NCI-H510A treated with DMSO at 0.1 percent for 48 hours (cell line): ENCODE measurements at places on chromosomes 5 and 9.

- DNase-seq: peak; percentile 87
Observed at GRCh38 chr5:90558344-90559192, at the start of gene ADGRV1. Gene ADGRV1 (plus strand): TSS chr5:90558797. CDS start chr5:90558896, 99 bp downstream.

GRCh38 chr9:38437193-38437823 lies 13.1 kb upstream of the IGFBPL1 start:
- no peak for DNase-seq

DNA sequence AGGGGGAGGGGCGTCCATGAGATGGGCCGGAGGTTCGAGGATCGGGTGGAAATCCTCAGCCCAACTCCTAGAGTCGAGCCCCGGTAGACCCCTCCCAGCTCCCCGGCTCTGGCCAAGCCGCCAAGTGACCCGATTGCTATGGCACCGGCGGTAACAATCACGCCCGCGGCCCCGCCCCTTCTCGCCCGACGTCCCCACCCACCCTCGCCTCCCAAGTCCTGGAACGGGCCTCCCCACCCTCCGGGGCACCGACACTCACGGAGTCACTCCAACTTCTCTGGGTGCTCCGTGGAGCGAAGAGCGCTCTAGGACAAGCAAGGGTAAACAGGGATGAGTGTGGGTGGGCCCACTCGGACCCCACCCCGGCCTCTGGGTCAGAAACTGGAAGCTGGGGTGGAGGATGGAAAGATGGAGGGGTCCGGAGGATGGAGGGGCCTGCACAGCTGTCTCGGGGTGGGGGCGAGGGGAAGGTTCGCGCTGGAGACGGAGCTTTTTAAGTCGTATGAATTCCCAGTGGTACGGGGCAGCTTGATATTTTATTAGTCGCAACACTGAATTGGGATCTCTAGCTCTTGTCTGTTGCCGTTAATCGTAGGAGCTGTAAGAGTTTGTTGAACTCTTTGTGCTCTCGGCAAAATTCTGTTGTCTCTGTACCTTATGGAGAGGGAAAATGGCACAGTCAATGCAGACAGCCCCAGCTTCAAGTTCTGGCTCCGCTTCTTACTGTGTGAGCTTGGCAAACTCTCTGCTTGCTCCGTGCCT lies at the start of gene SPACA9:
Gene SPACA9, plus strand, starts transcription at position 204 of the 762 bp plus-strand sequence. CDS start 5,050 bp downstream, outside the sequence.
- DNase-seq: peak; percentile 22

GRCh38 chr5:7728076-7728475 lies 122.9 kb downstream of the CFAP90 start:
- peak; percentile 42 for DNase-seq

DNA sequence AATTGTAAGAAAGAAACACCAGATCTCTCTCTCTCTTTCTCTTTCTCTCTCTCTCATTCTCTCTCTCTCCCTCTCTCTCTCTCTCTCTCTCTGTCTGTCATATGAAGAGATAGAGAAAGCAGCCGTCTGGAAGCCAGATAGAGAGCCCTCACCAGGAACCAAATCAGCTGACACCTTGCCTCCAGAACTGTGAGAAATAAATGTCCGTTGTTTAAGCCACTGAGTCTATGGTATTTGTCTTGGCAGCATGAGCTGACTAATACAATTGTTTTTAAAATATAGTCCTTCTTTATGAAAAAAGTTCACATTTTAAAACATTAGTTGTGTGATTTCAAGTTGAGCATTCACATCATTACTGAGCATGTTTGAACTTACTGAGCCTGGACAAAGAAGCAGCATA lies 275.6 kb downstream of the CETN3 start:
- DNase-seq: no peak

GRCh38 chr5:160039810-160040470 lies 31.0 kb downstream of the TTC1 start:
- no peak for DNase-seq

GRCh38 chr9:35726931-35727330 lies 5.1 kb downstream of the TLN1 start:
- DNase-seq: no peak

DNA sequence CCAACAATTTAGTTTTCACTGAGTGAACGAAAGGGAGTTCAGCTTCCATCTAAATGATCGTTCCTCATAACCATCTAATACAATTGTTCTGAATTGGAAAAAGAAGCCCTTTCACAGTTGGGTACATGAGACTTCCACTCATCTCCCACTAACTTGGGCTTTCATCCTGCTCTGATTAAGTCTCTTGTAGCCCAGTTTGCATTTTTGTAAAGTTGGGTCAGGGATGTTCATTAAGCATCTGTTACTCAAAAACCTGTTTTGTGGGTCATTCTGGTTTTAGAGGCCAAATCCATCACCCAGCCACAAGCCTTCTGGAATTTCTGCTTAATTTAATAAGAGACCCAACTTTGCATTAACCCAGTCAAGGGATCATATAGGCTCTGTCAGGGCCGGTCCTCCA lies 385.3 kb downstream of the BNC2 start:
- no peak for DNase-seq

DNA sequence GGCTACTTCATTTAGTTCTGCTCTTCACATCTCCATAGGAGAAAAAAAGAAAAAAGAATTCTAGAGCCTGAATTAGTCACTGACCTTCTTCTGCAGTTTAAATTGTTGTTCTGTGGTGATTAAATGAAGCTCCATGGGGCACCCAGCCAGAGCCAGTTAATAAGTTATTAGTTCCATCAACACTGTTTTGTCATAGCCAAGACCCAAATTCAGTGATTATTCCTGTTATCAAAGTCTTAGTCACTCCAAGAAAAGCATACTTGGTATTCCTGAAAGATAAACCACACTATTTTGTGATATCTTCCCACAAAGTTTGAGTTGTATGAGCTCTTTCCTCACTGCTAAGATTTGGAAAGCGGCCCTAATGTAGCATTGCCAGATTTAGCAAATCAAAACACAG lies 134.8 kb upstream of the RGMB start:
- no peak for DNase-seq
